8988T (cell line): ENCODE measurements at places on chromosomes 4 and X.

- DNase-seq, result no peak
These were observed 288.4 kb downstream of the BCOR start for GRCh38 chrX:39809331-39809730.

DNA sequence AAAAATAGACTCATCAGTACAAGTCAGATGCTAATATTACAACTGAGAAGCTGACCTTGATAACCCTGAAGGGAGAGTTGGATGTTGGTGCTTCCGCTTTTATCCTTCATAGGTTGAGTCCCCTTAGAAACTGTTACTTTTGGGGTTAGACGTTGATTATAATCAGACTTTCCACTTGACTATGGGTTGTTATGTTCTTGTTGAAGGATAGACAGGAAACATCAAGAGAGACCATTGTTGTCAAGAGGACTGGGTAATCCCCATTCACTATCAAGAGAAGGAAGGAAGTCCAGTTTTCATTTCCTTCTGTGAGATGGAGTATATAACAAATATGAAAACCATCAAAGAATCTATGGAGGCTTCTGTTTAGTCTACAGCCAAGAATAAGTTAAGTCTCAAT, 229.9 kb upstream of the AFF2 start:
- no peak for DNase-seq

GRCh38 chrX:40971736-40972135, 113.5 kb upstream of the USP9X start:
- no peak for DNase-seq

GRCh38 chr4:35818520-35818919, 425.8 kb downstream of the ARAP2 start:
- DNase-seq, result no peak

DNA sequence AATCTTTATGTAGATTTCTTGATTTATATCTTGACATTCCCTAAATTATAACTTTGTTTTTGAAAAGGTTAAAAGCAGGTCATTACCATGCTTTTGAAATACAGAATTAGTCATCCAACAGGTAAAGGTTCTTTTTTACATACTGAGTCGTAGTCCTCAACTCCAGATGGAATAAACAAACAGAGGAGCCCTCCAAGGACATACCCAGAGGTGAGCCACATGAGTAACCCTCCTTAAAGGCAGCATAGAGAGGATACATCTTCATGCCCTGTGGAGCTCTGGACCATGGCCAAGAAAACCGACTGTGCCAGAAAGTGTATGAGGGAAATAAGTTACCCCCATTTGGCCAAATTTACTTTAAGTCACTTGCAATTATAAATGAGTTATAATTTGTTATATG, 95.3 kb upstream of the MCF2 start:
- DNase-seq, result no peak

DNA sequence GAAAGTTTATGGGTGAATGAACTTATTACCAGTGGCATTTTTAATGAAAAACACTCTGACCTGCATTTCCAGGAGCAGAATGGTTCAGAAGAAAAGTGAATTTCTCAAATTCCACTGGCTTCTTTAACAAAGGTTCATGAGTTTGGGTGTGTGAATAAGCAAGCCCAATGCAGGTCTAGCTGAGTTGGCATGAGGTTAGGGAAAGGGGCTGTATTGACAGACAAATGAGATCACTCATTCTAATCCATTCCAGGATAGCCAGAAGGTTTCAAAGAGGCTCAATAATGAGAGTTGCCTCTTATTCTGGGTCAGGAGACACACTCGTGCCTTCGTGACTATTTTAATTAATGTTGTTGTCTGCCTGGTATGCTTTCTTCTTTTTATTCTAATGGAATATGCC, 43.7 kb upstream of the NPY2R start:
- no peak for DNase-seq

GRCh38 chr4:89162987-89163386, 51.7 kb downstream of the TIGD2 start:
- DNase-seq, result no peak

- no peak for DNase-seq
These were observed 185.1 kb downstream of the NPNT start for GRCh38 chr4:106080376-106080775.

GRCh38 chr4:12116009-12116552, 687.4 kb upstream of the HS3ST1 start:
- DNase-seq, result no peak

DNA sequence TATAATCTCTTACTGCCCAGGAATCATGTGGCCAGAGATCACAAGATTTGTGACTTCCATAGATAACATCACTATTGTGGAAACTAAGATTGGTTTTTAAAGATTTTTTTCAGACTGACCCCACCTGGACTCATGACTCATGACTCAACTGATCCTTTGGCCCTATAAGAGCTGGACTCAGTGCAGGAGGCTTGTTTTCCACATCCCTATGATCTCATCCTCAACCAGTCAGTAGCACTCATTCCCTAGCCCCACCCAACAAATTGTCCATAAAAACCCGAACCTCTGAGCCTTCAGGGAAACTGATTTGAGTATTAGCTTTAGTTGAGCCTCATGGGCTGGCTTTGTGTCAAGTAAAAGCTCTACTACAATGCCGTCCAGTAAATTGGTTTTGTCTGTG, 7.9 kb upstream of the NOCT start:
- no peak for DNase-seq

DNA sequence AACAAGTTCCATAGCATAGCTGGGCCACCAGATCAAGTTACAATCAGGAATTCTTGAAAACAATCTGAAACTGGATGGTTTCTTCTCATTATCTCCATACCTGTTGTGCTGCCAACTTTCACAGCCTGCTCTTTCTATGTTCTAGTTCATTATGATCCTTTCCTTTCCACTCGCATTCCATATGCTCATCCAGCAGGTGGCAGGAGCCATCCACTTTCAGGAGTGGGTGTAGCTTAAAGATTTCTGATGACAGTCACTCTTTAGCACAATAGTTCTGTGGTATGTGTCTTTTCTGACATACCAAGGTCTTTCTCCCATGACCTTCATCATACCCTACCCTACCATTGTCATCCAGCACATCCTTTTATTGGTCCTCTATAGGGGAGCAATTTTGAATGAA, 46.4 kb downstream of the PAGE2 start:
- DNase-seq, result no peak

DNA sequence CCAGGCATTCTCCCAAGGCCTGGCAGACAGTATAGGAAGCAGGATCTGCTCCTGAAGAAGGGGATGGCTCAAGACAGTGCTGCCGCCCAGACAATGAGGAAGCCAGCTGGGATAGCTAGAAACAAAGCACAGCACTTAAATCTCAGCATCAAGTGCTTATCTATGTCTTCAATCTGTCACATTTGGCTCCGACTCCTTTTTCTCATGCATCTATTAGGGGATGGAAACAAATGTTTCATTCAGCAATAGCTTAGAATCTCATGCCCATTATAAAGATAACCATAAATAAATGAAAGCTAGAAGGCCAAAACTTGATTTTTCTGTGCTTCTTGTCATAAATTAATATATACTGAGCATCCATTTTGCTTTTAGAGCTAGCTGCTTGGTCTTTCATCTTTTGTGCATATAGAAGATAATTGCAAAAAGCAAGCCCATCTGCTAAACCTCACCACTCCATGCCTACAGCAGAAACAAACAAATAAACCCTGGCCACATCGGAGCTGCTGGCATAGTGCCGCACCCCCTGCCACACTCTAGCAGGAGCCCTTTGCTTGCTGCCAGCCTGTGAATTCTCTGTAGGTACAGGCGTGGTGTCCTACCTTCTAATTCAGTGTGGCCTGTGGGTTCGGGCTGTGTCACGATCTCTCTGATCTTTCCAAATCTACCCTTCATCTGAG, 75.9 kb downstream of the AASDH start:
- DNase-seq, result no peak

GRCh38 chr4:83342476-83342875, 7.8 kb upstream of the HPSE start:
- DNase-seq, result no peak

- no peak for DNase-seq
These were observed 92.7 kb upstream of the PGRMC2 start for GRCh38 chr4:128380306-128380705.

- DNase-seq, result no peak
These were observed 17.0 kb downstream of the RBMX2 start for GRCh38 chrX:130418740-130419139.

DNA sequence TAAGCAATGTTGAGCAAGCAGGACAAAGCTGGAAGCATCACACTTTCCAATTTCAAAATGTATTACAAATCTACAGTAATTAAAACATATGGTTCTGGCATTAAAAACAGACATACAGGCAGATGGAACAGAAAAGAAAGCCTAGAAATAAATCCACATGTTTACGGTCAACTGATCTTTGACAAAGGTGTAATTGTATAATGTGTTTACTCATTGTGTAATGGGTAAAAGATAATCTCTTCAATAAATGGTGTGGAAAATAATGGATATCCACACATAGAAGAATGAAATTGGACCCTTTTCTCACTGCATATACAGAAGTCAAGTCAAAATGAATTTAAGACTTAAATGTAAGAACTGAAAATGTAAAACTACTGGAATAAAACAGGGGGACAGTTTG, 394.2 kb downstream of the ANKRD50 start:
- no peak for DNase-seq
